ENCODE measurements at places on chromosomes 4 and X. TPM values are rescaled to one million over a fixed set of nuclear protein-coding genes. Genes with fewer than 3 reads are reported as not detected.

The CXCL9 gene
- polyA plus RNA-seq = not detected

The USP26 gene
- polyA plus RNA-seq = not detected

The SH3BP2 gene
- 87.9 TPM for polyA plus RNA-seq

The PAQR3 gene
- polyA plus RNA-seq = 123 TPM

The CD38 gene
- polyA plus RNA-seq = not detected

The TSR2 gene
- polyA plus RNA-seq = 22.4 TPM

The GALNT7 gene
- 15.0 TPM for polyA plus RNA-seq

The STOX2 gene
- 26.1 TPM for polyA plus RNA-seq

The HOPX gene
- polyA plus RNA-seq = 2.0 TPM

The FRMPD4 gene
- 1.2 TPM for polyA plus RNA-seq

The GYPA gene
- 1.1 TPM for polyA plus RNA-seq

The PNMA6A gene
- polyA plus RNA-seq = 11.3 TPM

The RAB41 gene
- polyA plus RNA-seq = not detected

All from neural cell (in vitro differentiated cells).